COR-L47 (cell line): ENCODE measurements at places on chromosomes 5 and 9.

- no peak for DNase-seq
Observed at GRCh38 chr5:132483661-132484390, 6.7 kb downstream of the IRF1 start.

GRCh38 chr9:135780086-135780485, 78.1 kb downstream of the KCNT1 start:
- no peak for DNase-seq

- DNase-seq, result no peak
Observed at GRCh38 chr5:107935645-107936044, 264.9 kb upstream of the EFNA5 start.

GRCh38 chr9:98627296-98627695, 81.4 kb downstream of the GABBR2 start:
- DNase-seq, result no peak

DNA sequence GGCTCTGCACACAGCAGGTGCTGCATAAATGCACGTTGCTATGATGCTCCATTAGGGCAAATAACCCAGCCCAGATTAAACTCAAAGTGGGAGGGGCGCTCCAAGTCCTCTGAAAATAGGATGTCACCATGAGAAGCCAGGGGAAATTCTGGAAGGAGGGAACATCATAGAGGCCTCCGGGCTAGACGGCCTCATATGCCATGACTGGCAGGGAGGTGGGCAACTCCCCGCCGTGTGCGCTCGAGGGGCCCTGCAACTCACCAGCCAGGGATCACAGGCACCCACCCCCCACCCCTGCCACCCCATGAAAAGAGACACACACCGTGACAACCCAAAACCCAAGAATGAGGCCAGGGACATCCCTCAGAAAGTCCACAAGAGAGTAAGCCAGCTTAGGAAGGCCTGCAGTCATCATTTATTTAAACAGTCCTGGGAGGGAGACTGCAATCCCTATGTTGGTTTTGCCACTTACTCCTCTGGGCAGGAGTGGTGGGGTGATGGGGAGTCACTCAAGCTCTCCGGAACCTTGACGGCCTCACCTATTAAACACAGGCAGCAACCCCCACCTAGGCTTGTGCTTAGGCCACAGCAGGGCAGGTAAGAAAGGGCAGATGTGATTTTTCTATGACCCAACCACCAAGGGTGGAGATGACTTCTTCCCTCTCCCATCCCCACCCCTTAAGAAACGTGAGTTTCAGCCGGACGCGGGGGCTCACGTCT, 4.0 kb downstream of the VAV2 start:
- DNase-seq, result no peak

DNA sequence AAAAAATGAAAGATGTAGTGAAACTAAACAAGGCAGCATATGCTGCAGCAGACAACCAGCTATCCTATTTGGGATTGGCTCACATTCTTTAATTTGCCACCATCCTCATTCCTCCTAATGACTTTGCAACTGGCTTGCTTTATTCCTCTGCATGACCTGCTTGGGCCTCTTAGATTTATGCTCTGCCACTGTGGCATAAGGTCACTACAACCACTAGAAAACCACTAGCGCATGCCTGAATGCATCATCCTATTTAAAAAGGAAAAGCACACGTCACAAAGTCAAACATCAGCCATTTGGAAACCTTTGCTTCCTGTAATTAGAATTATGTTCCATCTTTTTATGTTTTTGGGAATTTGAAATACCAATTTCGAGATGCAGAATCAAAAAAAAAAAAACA, 40.8 kb upstream of the CCDC152 start:
- DNase-seq, result no peak

DNA sequence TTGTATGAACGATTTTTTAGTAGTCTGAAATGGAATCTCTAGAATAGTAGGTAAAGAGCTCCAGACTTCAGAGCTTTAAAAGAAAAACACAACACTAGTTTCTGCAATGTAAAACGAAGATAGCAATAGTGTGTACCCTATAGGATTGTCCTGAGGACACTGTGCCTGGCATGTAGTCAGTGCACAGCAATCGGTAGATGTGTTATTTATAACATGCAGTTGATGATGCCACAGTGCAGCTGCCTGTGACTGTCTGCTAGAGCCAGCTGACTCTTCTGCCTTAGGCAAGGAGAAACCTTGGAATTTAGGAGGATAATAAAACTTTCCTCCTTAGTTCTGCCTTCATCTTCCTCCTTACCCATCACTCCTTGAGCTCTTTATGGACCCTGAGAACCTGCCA, 27.7 kb upstream of the TMOD1 start:
- DNase-seq, result no peak

DNA sequence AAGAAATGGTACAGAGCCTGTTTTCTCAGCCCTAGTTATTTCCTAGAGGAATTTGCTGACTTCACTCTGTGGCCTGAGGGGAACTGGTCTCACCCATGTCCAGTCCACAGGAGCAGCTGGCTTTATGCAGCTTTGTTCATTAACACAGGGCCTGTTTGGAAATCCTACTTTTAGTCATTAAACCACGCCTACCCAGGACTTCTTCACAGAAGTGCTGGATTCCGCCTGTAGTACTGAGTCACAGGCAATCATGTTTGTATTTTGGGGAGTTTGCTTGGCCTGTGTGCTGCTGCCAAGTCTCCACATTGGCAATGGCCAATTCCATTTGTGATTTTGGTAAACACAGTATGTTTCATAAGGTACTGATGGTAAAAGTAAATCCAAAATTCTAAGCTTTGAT, 52.8 kb downstream of the CTNND2 start:
- DNase-seq, result no peak
